Kidney epithelial cell (primary cell): ENCODE measurements at places on chromosomes 4 and X. TPM values are rescaled to one million over a fixed set of nuclear protein-coding genes. Genes with fewer than 3 reads are reported as not detected.

The FGFR3 gene
- total RNA-seq: 2.1 and 3.2 TPM in 2 replicates

The ABLIM2 gene
- total RNA-seq: 1.3 and 7.2 TPM in 2 replicates

The MAGT1 gene
- total RNA-seq: 49.2 and 54.7 TPM in 2 replicates

The BEX2 gene
- total RNA-seq: 74.2 and 81.3 TPM in 2 replicates

The MFSD8 gene
- total RNA-seq: 20.2 and 27.2 TPM in 2 replicates

The PTCHD1 gene
- total RNA-seq: 0.17 and 0.68 TPM in 2 replicates

The ITGB1BP2 gene
- total RNA-seq: 1.1 and 1.7 TPM in 2 replicates

The FSTL5 gene
- total RNA-seq: not detected in 2 replicates

The MAGEA12 gene
- not detected in 2 replicates for total RNA-seq

The ADAMTS3 gene
- total RNA-seq: 3.4 and 3.5 TPM in 2 replicates

The SHROOM4 gene
- total RNA-seq: 6.1 and 7.5 TPM in 2 replicates

The CLDN2 gene
- 0.13 TPM in 1 of 2 replicates, not detected in the other for total RNA-seq

The MAGEB2 gene
- not detected in 2 replicates for total RNA-seq

The TRIM75 gene
- not detected in 2 replicates for total RNA-seq

The G6PD gene
- total RNA-seq: 39.2 and 47.0 TPM in 2 replicates

The FHL1 gene
- total RNA-seq: 37.3 and 42.0 TPM in 2 replicates

The ZMAT1 gene
- total RNA-seq: 2.4 and 2.8 TPM in 2 replicates

The BCLAF3 gene
- total RNA-seq: 4.5 and 6.0 TPM in 2 replicates

The F11 gene
- not detected in 2 replicates for total RNA-seq

The MTCP1 gene
- 0.27 and 1.1 TPM in 2 replicates for total RNA-seq

The SSX2B gene
- not detected in 2 replicates for total RNA-seq

The PCDH10 gene
- total RNA-seq: 0.62 and 2.0 TPM in 2 replicates

The AFM gene
- not detected in 2 replicates for total RNA-seq

The C4orf51 gene
- total RNA-seq: not detected in 2 replicates

The BTK gene
- not detected in 2 replicates for total RNA-seq

The DMRTC1B gene
- total RNA-seq: not detected in 2 replicates

The PDHA1 gene
- total RNA-seq: 40.6 and 74.7 TPM in 2 replicates

The MAGEB17 gene
- not detected in 2 replicates for total RNA-seq

The ATP5ME gene
- total RNA-seq: 116 and 182 TPM in 2 replicates

The CT45A2 gene
- not detected in 2 replicates for total RNA-seq

The SHROOM2 gene
- 10.6 and 14.1 TPM in 2 replicates for total RNA-seq

The TLR1 gene
- 0.67 and 0.89 TPM in 2 replicates for total RNA-seq

The CTAG2 gene
- not detected in 2 replicates for total RNA-seq

The IL9R gene
- total RNA-seq: 0.27 TPM in 1 of 2 replicates, not detected in the other

The ARHGAP4 gene
- total RNA-seq: 12.7 and 14.0 TPM in 2 replicates

The ADGRL3 gene
- total RNA-seq: 2.1 and 2.5 TPM in 2 replicates

The HSFX4 gene
- not detected in 2 replicates for total RNA-seq

The GAGE12J gene
- not detected in 2 replicates for total RNA-seq

The SH2D1A gene
- not detected in 2 replicates for total RNA-seq

The MAGEC2 gene
- total RNA-seq: not detected in 2 replicates

The SOD3 gene
- 0.75 and 1.2 TPM in 2 replicates for total RNA-seq

The GUCY1B1 gene
- 1.7 and 2.8 TPM in 2 replicates for total RNA-seq
